ENCODE measurements at places on chromosomes 7 and 10. TPM values are rescaled to one million over a fixed set of nuclear protein-coding genes. Genes with fewer than 3 reads are reported as not detected.

RET gene
- polyA plus RNA-seq: 24.3 TPM

DNA sequence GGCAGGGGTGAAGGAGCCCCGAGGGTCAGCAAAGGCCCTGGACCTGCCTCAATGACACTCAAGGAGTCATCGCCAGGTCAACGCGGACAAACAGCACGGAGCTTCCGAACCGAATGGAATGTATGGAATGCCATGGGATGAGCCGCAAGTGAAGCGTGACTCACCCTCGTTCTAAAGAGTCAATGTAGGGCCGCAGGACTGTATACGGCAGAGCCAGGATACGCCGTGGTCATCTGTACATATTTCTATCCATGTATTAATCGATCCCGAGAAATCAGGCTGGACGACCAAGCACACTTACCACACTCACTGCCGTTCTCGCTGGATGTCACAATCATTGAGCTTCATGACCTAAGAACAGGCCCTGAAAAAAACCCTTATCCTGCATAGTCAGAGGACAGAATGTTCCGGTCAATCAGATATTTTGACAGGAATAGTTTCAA, 4.3 kb downstream of the SNX8 start:
- peak; percentile 19 for DNase-seq

TFPI2 gene
- polyA plus RNA-seq: 14.4 TPM

DNA sequence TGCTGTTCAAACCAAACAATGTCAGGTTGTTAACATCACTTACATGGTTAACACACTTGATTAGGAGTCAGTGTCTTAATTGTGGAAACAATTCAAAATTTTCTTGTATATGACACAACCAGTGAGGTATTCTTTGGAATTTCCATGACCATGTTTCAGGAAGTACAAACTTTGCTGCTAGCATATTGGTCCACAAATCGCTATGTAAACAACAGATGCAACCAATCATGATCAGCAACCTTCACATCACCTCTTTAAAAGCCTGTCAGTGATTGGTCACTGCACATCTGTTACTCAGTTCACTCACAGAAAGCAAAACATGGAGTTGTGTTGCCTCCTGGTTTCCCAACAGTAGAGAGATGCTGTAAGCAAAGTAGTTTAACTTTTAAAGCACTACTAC, 108.9 kb upstream of the FAM3C start:
- DNase-seq: no peak

ACTL6B gene
- 0.17 TPM for polyA plus RNA-seq

- no peak for DNase-seq
Measured at GRCh38 chr10:4100380-4100779, 315.4 kb upstream of the KLF6 start.

DNA sequence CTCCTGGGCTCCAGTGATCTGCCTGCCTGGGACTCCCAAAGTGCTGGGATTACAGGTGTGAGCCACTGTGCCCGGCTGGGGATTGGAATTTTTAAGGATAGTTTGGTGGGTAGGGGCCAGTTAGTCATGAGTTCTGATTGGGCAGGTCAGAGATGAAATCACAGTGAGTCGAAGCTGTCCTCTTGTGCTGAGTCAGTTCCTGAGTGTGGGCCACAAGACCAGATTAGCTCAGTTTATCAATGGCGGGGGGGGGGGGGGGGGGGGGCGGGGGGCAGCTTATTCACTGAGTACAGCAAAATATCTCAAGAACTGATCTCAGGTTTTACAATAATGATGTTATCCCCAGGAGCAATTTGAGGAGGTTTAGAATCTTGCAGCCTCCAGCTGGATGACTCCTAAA, 11.6 kb upstream of the ERCC6 start:
- no peak for DNase-seq

- DNase-seq: no peak
Measured at GRCh38 chr7:26580064-26580591, 284.3 kb downstream of the SKAP2 start.
